NCI-H69 (cell line): ENCODE measurements at places on chromosomes 12 and 14.

DNA sequence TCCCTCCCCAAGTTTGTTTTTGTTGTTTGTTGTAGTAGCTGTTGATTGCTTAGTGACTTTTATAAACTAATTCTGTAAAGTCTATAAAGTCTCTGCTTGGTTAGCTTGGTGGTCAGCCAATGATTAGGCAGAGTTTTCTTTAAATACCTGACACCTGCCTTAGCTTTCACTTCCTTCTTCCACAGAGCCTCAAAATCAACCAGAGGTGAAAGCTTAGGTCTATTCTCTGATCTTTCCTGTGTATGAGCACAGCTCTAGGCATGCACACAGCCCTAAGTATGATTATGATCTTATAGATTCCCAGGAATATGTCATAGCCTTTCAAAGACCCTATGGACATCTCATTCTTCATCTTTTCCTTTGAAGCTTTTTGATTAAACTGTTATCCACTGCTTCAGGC, 514.7 kb downstream of the AACS start:
- DNase-seq: no peak

GRCh38 chr14:25108959-25109358, 59.0 kb upstream of the STXBP6 start:
- DNase-seq: peak; percentile 89

- DNase-seq: no peak
Measured at GRCh38 chr12:65885312-65885711, 61.0 kb downstream of the HMGA2 start.

DNA sequence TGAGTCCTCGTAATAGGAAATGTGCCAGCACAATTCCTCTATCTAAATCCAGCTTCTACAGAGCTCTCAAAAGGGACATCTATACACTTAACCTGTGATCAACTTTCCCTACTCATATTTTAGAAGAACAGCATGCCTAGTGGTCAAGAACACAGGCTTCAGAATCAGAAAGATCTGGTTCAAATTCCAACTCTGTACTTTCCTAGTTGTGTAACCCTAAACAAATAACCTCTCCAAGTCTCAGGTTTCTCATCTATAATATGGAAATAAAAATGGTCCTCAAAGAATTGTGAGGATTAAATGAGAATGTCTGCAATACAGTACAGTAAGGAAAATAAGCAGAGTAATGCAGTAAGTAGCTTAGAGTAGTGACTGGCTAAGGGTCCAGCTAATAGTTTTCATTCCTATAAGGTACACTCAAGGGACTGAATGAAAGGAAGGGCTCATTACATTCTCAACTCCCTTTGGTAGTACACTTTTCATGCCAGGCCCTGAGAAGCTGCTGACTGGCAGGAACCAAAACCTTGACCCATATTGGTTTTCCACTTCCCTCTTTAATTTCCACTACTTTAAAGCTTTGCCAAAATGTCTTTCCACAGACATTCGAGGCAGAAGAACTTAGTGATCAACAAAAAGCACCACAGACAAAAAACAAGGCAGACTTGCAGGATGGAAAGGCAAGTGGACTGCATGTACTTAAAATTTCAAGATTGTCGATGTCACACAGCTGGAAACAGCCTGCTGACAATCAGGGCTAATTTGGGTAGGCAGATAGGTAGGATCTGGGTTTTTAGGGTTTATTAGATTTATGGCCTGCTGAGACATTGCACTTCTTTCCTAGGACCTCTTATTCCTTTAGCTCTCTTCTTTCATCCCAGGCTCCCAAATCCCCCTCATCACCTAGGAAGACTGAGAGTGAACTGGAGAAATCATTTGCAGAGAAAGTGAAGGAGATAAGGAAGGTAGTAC, 4.3 kb downstream of the CCDC196 start:
- DNase-seq: no peak
